Endothelial cell of umbilical vein (primary cell): ENCODE measurements at places on chromosomes 16 and 17. TPM values are rescaled to one million over a fixed set of nuclear protein-coding genes. Genes with fewer than 3 reads are reported as not detected.

The GOSR1 gene
- total RNA-seq, result 41.0 and 43.8 TPM in 2 replicates

The ETV4 gene
- 32.2 and 39.4 TPM in 2 replicates for total RNA-seq

The FOXC2 gene
- total RNA-seq, result 44.0 and 47.0 TPM in 2 replicates

The TMC7 gene
- total RNA-seq, result 6.9 and 7.0 TPM in 2 replicates

The YBX2 gene
- 0.31 TPM in 1 of 2 replicates, not detected in the other for total RNA-seq

The SYNGR3 gene
- total RNA-seq, result 0.81 and 0.95 TPM in 2 replicates

The KRTAP16-1 gene
- total RNA-seq, result not detected in 2 replicates

The RUNDC3A gene
- total RNA-seq, result not detected in 2 replicates

The HSF4 gene
- 4.7 and 5.5 TPM in 2 replicates for total RNA-seq

The SSTR5 gene
- total RNA-seq, result 0.24 TPM in 1 of 2 replicates, not detected in the other

The KRTAP4-4 gene
- not detected in 2 replicates for total RNA-seq

The CEP295NL gene
- 3.6 and 8.3 TPM in 2 replicates for total RNA-seq

The CLDN7 gene
- 25.4 and 27.9 TPM in 2 replicates for total RNA-seq

The IQCK gene
- 13.2 and 17.2 TPM in 2 replicates for total RNA-seq

The PDILT gene
- total RNA-seq, result not detected in 2 replicates

The EVPL gene
- total RNA-seq, result not detected in 2 replicates

The CDC6 gene
- total RNA-seq, result 49.9 and 55.2 TPM in 2 replicates

The TSNAXIP1 gene
- total RNA-seq, result 0.95 and 1.0 TPM in 2 replicates
